ENCODE measurements at places on chromosomes 12 and 14. TPM values are rescaled to one million over a fixed set of nuclear protein-coding genes. Genes with fewer than 3 reads are reported as not detected.
A peak's percentile ranks its signal among the peaks of the same experiment; 100 is the strongest.

DNA sequence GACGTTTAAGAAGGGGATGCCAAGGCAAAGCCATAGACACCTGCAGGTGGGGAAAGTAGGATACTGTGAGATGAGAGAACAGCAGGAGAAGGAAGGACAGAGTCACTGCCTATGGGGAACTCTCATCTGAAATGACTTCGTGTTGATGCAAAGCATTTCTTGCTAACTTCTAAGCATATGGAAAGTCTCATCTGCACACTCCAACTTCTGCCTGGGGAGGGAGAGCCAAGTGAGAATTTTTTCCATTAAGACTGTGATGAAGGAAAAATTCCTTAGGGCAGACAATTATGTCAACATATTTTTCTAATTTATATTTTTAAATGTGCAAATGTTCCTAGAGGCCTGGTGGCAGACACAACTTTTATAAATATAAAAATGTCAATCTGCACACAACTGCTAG is 115.3 kb downstream of the IPO8 start:
- no peak for DNase-seq
- no peak overlapping the region for H3K4me3 ChIP-seq
- H3K27me3 ChIP-seq = peaks cover 2% of the 10 kb centered on the region
- no peak overlapping the region for H3K27ac ChIP-seq
- H3K4me1 ChIP-seq = no peaks in the 10 kb centered on the region
- H3K36me3 ChIP-seq = no peaks in the 10 kb centered on the region

DNA sequence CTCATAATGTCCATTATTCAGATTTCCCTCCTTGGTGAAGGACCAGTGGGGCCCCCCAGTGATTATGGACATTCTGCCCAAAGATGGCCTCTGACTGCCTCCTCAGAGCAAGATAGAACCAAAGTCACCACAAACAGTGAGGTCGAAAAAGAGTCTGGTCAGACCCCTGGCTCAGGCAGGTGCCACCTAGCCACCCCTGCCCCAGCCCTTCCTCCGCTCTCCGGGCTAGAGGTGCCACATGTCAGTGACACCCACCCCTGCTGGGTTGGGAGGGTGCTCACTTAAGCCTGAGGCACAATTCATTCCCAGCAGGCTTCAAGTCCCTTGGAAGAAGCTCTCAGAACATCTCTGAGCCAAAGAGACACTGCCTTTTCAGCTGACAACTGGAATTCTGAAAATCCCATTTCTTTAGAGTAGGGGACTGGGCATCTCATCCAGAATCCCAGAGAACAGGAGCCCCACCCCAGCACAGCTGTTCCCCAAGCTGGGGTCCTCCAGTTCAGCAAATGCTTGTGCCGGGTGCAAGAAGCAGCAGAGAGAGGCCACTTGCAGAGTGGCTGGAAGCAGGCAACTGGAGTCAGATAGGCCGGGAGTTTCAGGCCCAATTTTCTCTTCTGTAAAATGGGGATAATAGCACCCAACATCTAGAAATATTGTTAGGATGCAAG is 50.3 kb downstream of the ISCA2 start:
- no peaks in the 10 kb centered on the region for H3K36me3 ChIP-seq
- H3K4me3 ChIP-seq = no peak overlapping the region
- H3K27ac ChIP-seq = no peak overlapping the region
- DNase-seq = no peak
- H3K4me1 ChIP-seq = no peaks in the 10 kb centered on the region
- peaks cover 3% of the 10 kb centered on the region for H3K27me3 ChIP-seq

GRCh38 chr12:95083471-95083870 is 10.1 kb upstream of the NR2C1 start:
- DNase-seq = no peak
- no peak overlapping the region for H3K27ac ChIP-seq
- no peaks in the 10 kb centered on the region for H3K27me3 ChIP-seq
- H3K36me3 ChIP-seq = no peaks in the 10 kb centered on the region
- no peaks in the 10 kb centered on the region for H3K4me1 ChIP-seq

GRCh38 chr12:67698672-67699581 is 50.4 kb downstream of the DYRK2 start:
- peak; percentile 49 for DNase-seq
- H3K4me1 ChIP-seq = peaks cover 31% of the 10 kb centered on the region
- peak overlapping the region; percentile 88 for H3K4me3 ChIP-seq
- no peaks in the 10 kb centered on the region for H3K27me3 ChIP-seq
- H3K36me3 ChIP-seq = peaks cover 4% of the 10 kb centered on the region

The FOXM1 gene
- polyA plus RNA-seq = 0.43 TPM
